ENCODE measurements at places on chromosomes 6 and 20. TPM values are rescaled to one million over a fixed set of nuclear protein-coding genes. Genes with fewer than 3 reads are reported as not detected.

PACRG gene
- total RNA-seq, result not detected

RFX6 gene
- total RNA-seq, result not detected

AIF1 gene
- not detected for total RNA-seq

TRAPPC3L gene
- not detected for total RNA-seq

SYNDIG1 gene
- total RNA-seq, result not detected

EFCAB8 gene
- total RNA-seq, result not detected

DEFB132 gene
- total RNA-seq, result not detected

ZSCAN23 gene
- total RNA-seq, result 0.53 TPM

BFSP1 gene
- total RNA-seq, result 2.3 TPM

DACT2 gene
- total RNA-seq, result not detected
